Fibroblast of villous mesenchyme (primary cell): ENCODE measurements at places on chromosomes 4 and X. TPM values are rescaled to one million over a fixed set of nuclear protein-coding genes. Genes with fewer than 3 reads are reported as not detected.

DNA sequence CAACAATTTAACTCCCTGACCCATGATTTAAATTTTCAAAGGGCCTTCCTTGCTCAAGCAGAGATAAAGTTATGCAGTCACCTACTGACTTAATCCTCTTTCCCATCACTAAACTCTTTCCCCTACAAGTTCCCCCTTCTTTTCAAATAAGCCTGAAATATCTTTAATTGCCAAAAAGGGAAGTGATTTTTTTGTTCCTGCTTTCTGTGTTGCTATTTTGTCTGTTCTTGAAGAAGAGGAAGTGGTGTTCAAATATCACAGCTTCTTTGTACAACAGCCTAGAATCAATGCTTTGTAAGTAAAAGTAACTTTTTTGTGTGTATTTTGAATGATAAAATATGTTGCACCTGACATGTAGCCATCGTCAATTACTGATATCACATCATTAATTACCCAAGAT, 595.9 kb downstream of the CENPC start:
- no peak for DNase-seq

DNA sequence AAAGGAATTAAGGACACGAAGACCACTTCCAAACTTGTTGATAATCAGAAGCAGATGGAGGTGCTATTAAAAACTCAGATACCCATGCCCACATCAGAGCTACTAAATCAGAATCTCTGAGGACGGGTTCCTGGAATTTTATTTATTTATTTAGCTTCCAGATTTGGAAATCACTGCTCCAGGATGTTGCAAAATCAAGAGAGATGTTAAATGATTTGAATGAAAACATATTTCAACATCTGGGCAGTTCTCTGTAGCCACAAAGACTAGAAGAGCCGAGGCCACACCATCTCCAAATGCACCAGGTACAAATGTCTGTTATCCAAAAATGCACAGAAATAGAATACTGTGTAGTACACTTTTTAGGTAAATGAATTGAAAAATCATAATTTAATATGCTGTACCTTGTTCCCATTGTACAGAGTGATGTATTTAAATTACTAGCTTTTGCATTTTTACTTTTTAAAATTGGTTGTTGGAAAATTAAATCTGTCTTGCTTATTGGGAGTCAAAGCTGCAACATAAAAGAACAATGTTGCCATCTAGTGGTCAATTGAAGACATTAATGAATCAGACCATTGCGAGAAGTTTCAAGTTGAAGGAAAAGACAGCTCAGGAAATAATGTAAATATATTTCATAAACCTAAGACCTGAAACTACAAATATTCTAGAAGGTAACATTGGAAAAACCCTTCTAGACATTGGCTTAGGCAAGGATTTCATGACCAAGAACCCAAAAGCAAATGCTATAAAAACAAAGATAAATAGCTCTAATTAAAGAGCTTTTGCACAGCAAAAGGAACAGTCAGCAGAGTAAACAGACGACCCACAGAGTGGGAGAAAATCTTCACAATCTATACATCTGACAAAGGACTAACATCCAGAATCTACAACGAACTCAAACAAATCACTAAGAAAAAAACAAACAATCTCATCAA, 151.3 kb upstream of the TTC29 start:
- peak; percentile 68 for DNase-seq

DNA sequence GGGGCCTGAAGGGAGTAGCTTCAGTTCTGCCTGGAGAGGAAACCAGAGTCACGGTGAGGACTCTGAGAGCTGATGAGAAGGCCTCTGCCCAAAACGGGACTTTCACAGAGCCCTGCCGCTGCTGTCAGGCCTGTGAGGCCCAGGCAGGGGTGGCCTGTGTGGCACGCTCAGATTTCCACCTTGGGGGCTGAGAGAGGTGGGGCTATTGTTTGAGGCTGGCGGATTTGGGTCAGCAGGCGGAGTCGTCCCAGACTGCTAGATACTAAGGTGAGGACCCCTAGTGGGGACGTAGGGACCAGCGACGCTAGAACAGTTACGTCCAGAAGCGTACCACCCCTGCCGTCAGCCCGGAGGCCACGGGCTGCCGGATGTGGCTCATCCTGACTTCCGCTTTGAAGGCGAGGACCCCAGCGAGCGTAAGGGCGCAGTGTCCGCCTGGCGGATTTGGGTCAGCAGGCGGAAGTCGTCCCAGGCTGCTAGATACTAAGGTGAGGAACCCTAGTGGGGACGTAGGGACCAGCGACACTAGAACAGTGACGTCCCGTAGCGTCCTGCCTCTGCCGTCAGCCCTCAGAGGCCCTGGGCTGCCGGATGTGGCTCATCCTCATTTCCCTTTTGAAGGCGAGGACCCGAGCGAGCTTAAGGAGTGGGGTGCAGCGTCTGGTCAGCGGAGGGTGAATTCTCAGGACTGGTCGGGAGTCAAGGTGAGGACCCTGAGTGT, at the start of gene MAGEB1:
Gene MAGEB1, plus strand, starts transcription at position 378 of the 721 bp plus-strand sequence. CDS start 3,348 bp downstream, outside the sequence.
- no peak for DNase-seq

DNA sequence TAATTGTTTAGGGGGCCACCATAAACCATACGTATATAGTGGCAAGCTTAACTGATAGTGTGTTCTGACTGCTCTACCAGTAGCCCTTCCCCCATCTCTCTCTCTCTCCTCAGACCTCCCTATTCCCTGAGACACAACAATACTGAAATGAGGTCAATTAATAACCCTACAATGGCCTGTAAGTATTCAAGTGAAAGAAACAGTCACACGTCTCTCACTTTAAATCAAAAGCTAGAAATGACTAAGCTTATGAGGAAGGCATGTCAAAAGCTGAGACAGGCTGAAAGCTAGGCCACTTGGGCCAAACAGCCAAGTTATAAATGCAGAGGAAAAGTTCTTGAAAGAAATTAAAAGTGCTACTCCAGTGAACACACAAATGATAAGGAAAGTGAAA, 78.0 kb downstream of the PRDM5 start:
- no peak for DNase-seq

- no peak for DNase-seq
Observed at GRCh38 chr4:1533501-1534064, 127.3 kb upstream of the NKX1-1 start.

- no peak for DNase-seq
Observed at GRCh38 chr4:184355857-184356256, 118.5 kb downstream of the IRF2 start.

GRCh38 chrX:151889421-151889820, 23.3 kb upstream of the MAGEA4 start:
- no peak for DNase-seq

GRCh38 chr4:138938366-138938690, 77.3 kb upstream of the NOCT start:
- peak; percentile 54 for DNase-seq

DNA sequence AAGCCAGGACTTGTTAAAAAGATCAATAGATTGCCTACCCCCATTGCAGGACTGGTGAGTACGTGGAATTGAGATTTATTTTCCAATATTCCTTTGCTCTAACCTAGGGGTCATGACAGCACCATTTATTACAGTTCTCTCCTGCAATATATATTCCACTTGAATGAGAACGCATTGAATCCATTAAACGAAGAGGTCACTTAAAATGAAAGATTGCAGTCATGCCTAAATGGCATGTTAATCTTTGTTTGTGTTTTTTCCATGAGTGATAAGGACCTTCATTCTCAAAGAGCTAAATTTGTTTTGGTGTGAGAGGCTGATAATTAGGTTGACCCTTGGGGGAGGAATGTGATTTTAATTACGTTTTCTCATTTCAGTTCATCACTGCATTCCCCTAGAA, 13.5 kb upstream of the LIMCH1 start:
- no peak for DNase-seq

GRCh38 chrX:74890676-74891430, 34.4 kb downstream of the NEXMIF start:
- DNase-seq: no peak

DNA sequence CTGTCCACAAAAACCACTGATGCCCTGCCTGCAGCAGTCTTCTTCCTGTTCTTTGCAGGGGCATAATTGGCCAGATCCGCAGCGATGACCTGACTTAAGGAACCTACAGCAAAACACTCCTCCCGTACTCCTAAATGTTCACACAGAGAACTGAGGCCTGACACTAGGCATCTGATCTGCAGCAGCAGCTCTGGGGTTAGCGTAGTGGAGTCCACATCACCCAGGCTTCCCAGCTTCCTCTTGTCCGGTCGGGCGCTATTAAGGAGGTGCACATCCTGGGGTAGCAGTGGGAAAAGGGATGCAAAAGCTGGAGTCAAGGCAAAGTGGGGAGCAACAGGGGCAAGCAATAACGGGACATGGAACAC, 758 bp downstream of the SCFD2 start:
- DNase-seq: peak; percentile 26

- DNase-seq: peak; percentile 76
Observed at GRCh38 chr4:102684610-102685052, 76.1 kb downstream of the MANBA start.

DNA sequence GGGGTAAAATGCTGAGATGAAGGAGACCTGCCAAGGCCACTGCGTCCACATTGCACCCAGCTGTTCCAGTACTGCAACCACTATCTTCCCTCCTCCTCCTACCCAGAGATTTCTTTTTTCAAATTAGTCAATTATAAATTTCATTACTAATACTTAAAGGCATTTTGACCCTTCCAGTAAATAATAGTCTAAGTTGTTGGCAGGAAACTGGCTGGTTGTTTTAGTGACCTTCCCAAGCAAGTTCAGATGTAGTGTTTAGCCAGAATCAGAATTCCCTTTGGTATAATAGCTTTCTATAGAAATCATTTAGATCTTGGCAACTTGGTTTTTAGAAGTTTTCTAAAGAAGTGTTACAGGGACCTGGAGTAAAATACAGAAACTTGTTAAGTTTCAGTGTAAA, 66.0 kb downstream of the AASDH start:
- DNase-seq: no peak

GRCh38 chr4:9800848-9801247, 19.4 kb downstream of the DRD5 start:
- DNase-seq: no peak

DNA sequence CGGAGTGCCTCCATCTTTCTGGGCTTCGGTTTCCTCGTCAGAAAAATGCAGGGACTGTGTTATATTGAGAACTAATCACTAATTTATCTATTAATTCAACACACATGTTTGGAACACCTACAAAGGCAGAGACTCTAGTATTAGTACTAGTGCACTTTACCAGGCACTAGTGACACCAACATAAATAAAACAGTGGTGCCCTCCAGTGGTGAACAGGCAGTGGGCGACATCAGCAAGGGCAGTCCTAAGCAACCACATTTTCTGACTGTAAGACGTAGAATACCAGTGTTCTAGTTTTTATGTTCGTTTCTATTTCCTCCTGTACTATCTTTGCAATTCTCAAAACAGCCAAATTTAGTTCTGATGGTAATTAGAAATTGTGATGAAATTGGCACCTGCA, 69.1 kb upstream of the UCP1 start:
- peak; percentile 24 for DNase-seq

GRCh38 chr4:117941611-117942010, 92.7 kb upstream of the NDST3 start:
- no peak for DNase-seq

GRCh38 chr4:128357286-128357685, 69.7 kb upstream of the PGRMC2 start:
- DNase-seq: no peak

GRCh38 chrX:132375941-132376340, 112.9 kb downstream of the MBNL3 start:
- DNase-seq: no peak

- peak; percentile 16 for DNase-seq
Observed at GRCh38 chr4:57190601-57191481, 80.7 kb upstream of the IGFBP7 start.

- no peak for DNase-seq
Observed at GRCh38 chr4:14254926-14255325, 627.4 kb upstream of the BOD1L1 start.

DNA sequence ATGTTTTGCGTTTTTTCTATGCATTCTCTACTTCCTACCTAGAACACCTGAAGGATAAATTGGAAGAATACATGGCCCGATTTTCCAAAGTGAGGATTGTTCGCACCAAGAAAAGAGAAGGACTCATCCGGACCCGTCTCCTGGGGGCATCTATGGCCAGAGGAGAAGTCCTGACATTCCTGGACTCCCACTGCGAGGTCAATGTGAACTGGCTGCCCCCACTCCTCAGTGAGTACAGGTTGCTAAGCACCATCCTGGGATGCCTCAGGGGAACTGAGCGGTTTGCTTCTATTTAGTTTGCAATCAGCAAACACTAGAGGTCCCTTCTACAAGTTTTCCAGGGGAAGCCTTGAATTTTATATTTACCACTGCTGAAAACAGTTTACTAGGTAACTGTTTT, 359.3 kb upstream of the GALNT7 start:
- no peak for DNase-seq

GRCh38 chr4:152644130-152644529, 35.7 kb downstream of the TMEM154 start:
- DNase-seq: no peak

DNA sequence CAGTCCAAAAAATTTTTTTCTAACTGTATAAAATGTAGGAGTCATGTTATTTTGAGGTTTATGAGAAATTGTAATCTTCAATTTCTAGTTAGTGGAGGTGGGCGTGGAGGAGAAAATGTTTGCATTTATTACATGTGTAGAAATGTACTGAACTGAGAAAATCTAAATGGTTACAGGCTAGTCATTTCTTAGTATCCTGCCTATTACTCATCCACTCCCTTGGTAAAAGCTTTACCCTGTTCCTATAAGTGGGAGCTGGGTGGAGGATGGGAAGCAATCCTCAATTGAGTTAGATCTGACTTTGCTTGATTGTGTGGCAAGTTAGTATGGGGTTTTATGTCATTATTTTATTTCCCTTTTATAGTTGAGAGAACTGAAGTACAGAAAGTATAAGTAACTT, 73.8 kb downstream of the POLA1 start:
- DNase-seq: no peak

GRCh38 chr4:8393593-8394038, 46.9 kb downstream of the ACOX3 start:
- DNase-seq: peak; percentile 96

- no peak for DNase-seq
Observed at GRCh38 chrX:25034889-25035288, 19.1 kb upstream of the ARX start.

GRCh38 chr4:71866212-71866885, 82.5 kb upstream of the GC start:
- DNase-seq: no peak

Gene SSX5
- not detected in 2 replicates for total RNA-seq

Gene CYLC1
- total RNA-seq: not detected in 2 replicates

Gene TCP11X2
- not detected in 2 replicates for total RNA-seq

Gene VCX
- total RNA-seq: not detected in 2 replicates

Gene NAAA
- total RNA-seq: 23.5 and 54.8 TPM in 2 replicates

Gene FHDC1
- 0.32 and 1.7 TPM in 2 replicates for total RNA-seq

Gene ELF4
- 16.4 and 21.3 TPM in 2 replicates for total RNA-seq

Gene MGAT4D
- not detected in 2 replicates for total RNA-seq

Gene PCDH18
- 181 and 278 TPM in 2 replicates for total RNA-seq

Gene RAB33A
- total RNA-seq: 1.3 and 3.5 TPM in 2 replicates
